Activated CD8-positive, alpha-beta memory T cell treated with anti-CD3 and anti-CD28 coated beads, Interleukin-2, amount 10 ng/mL, durations not matched to agents 7 days and 5 days (primary cell): ENCODE measurements at places on chromosomes 12 and 14. TPM values are rescaled to one million over a fixed set of nuclear protein-coding genes. Genes with fewer than 3 reads are reported as not detected.

ABCB9 gene
- total RNA-seq, result 4.4 TPM

- no peak for DNase-seq
These were observed 19.6 kb downstream of the CLMN start for GRCh38 chr14:95300002-95300696.

- no peak for DNase-seq
These were observed 30.6 kb upstream of the CLEC14A start for GRCh38 chr14:38286452-38286851.

DNA sequence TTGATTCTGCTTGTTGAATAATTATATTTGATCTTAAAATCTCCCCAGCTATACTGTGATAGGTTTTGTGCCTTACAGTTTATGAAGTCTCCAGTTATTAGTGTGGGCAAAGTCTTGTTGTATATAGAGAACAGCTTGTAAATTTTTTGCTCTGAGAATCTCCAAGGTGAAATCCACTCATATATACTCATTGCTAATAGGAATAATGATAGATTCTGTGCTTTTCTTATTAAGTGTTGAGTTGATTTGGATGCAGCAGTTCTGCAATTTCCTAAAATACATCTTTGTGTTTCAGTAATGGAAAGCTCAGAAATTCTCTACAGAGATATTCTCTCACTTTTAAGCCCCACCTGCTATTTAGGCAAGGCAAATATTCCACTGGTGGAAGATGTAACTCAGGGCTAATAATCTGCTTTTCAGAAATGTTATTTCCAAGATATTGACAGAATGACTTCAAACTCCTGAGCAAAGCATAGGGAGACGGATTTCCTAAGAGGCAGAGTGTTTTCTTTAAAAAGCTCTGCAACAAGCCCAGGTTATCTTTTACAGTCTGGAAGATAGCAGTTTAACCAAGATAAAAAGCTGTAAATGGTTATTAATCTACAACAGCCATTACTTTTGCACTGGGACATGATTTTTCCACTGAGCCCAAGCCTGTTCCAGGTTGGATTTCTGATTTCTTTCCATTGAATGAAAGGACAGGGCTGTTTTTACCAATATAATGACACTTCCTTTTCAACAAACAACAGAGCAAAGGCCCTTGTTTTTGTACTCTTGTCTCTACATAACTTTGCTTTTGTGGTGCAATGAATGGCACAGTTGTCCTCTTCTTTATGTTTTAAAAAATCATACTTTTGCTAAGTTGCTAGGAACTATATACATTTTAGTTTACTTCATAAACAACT lies 239.9 kb upstream of the ATP2B1 start:
- DNase-seq, result no peak

- DNase-seq, result no peak
These were observed 104.3 kb upstream of the DACT1 start for GRCh38 chr14:58533446-58533845.

GRCh38 chr12:106089935-106090334 lies 48.8 kb downstream of the NUAK1 start:
- DNase-seq, result no peak

DNA sequence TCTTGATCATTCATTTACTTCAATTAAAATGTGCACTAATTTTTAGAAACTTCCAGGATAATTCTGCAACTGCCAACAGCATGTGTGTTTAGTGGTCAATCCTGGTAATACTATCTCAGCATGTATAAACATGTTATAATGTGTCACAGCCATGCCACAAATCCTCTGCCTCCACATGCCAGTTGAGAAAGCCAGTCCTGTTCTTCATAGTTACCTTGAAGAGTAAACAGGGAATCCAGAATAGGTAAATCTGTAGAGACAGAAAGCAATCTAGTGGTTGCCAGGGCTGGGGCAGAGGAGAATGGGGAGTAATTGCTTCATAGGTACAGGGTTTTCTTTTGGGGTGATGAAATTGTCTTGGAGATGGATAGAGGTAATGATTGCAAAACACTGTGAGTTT lies 85.9 kb downstream of the ARMH4 start:
- no peak for DNase-seq

DNA sequence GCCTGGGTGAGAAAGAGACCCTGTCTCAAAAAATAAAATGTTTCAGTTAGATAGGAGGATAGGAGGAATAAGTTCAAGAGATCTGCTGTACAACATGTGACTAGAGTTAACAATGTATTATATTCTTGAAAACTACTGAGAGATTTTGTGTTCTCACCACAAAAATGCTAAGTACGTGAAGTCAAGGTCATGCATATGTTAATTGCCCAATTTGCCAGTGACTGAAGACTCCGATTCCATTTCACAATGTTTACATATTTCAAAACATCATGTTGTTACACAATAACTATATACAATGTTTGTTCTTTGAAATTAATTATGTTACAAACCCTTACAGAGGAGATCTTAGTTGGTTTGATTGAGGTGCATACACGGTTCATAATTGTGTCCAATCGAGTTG lies 52.1 kb downstream of the SLC15A4 start:
- DNase-seq, result no peak

DNA sequence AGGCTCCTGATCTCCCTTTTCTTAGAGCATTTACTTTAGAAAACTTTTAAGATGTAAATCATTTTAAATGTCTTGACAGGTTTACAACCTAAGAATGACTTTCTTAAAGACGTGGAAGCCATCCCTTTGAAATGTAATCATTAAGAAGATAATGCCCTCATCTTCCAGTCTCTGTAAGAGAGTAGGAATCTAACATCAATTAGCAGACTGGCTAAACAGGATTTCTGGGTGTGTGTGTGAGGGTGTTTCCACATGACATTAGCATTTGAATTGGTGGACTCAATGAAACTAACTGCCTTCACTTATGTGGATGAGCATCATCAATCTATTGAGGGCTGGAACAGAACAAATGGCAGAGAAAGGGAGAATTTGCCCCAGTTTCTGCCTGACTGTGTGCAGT lies 329.5 kb downstream of the RPL10L start:
- no peak for DNase-seq

OR8S1 gene
- total RNA-seq, result not detected

GRCh38 chr12:41452838-41453407 lies 264.8 kb downstream of the PDZRN4 start:
- DNase-seq, result no peak

DNA sequence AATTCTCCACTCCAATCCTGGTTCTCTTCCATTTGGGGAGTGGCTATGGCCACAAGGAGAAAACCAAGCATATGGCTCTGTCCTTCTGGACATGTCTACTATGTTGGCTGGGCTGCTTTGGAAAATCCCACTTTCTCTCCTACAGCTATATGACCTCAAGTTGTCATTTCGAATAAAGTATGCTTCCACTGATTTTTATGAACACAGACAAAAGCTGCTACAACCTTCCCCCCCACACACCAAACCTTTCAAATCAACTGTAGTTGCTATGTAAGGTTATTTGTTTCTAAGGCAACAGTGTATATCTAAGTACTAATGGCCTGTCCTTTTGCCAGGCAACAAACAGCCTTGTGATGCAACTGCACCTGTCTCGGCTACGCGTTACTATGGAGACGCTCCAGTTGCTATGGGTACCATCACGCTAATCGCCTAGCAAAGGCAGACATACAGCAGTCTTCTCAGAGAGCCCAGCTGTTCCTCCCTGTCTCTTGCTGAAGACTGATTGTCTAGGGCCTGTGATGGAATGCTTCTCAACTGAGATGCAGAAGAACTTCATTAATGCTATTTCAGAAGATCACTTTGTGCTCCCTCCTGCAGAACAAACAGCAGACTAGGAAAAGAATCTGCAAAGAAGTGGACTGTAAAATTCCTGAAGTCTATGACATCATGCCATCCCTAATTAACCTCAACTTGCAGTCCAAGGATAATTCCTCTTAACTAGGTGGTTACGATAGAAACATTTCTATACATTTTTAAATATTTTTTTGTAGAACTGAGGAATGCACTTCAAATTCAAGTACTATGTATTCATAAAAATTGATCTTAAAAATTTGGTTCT lies 67.6 kb downstream of the FOXN3 start:
- no peak for DNase-seq

GRCh38 chr12:62971769-62972525 lies 37.0 kb upstream of the PPM1H start:
- DNase-seq, result no peak

DNA sequence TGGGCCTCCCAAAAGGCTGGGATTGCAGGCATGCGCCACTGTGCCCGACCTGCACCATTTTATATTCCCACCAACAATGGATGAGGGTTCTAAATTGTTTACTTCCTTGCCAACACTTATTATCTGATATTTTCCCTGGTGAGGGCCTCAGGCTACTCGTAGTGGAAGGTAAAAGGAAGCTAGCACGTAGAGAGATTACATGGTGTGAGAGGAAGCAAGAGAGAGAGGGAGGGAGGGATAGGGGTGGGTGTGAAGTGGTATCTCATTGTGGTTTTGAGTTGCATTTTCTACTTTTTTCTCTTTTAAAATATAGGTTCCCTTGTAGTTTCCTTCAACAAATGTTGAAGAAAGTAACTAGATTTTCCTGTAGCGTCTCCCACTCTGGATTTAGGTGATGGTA lies 30.9 kb downstream of the MYO1H start:
- DNase-seq, result no peak

DNA sequence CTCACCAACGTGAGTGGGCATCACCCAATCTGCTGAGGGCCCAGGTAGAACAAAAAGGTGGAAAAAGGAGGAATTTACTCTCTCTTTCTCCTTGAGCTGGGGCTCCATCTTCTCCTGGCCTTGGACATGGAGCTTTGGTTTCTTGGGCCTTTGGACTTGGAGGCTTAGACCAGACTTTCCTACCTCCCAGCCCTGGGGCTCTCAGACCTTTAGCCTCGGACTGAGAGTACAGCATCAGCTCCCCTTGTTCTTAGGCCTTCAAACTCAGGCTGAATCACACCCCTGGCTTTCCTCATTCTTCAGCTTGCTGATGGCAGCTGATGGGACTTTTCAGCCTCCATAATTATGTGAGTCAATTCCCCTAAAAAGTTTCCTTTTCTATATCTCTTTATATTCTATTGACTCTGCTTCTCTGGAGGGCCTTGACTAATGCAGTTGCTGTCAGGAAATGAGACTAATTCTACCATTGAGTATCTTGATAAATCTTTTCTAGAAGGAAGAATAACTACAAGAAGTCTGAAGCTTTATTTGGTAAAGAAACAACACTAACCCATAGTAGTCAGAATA lies 15.9 kb upstream of the CLEC4E start:
- DNase-seq, result no peak

LMNTD1 gene
- total RNA-seq, result not detected

DNA sequence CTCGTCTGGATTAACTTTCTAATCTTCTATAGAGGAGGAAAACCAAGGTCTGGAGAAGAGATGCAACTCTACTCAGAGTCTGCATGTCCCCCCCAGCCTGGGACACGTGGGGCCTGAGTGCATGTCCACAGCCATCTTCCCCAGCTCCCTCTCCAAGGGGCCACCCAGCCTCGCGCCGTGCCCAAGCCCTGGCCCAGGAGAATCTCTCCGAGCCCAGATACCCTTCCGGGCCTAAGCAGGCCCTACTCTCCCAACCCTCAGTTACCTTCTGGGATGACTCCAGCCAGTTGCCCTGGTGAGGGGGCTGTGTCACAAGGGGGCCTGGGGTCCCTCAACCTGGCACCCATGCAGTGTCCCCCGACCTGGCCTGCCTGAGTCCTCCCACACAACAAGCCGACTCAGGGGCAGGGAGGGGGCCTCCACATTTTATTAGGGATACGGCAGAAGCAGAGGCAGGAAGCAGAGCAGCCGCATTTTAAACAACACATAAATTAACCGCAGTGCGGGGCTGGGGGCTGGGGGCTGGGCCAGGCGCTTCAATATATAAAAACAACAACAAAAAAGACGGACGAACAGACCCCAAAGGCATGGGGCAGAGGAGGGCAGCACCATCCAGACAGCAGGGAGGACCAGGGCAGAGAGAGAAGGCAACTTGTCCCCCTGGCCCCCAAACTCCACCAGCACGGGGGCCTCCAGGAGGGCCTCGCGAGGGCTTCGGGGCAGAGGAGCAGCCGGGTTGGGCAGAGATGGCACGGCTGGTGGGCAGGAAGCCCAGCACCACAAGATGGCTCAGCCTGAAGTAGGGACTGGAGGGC lies 37.3 kb downstream of the NCKAP5L start:
- no peak for DNase-seq

DNA sequence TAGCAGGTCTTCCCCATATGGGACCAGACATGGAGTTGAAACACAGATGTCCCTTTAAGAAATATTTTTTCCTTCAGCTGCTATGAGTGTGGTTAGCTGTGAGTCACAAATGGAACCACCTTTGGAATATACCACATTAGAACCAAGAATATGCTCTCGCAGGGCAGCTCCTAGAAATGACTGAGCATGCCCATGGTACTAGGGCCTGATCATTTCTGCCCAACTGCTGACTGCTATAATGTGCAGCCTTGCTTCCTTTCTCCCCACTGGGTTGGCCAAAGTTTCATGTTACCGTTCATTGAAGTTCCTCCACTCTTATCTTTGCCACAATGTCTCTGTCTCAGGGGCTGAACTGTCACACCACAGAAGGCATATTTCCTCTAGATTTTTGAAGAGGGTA lies 1074.6 kb downstream of the FLRT2 start:
- DNase-seq, result no peak

DNA sequence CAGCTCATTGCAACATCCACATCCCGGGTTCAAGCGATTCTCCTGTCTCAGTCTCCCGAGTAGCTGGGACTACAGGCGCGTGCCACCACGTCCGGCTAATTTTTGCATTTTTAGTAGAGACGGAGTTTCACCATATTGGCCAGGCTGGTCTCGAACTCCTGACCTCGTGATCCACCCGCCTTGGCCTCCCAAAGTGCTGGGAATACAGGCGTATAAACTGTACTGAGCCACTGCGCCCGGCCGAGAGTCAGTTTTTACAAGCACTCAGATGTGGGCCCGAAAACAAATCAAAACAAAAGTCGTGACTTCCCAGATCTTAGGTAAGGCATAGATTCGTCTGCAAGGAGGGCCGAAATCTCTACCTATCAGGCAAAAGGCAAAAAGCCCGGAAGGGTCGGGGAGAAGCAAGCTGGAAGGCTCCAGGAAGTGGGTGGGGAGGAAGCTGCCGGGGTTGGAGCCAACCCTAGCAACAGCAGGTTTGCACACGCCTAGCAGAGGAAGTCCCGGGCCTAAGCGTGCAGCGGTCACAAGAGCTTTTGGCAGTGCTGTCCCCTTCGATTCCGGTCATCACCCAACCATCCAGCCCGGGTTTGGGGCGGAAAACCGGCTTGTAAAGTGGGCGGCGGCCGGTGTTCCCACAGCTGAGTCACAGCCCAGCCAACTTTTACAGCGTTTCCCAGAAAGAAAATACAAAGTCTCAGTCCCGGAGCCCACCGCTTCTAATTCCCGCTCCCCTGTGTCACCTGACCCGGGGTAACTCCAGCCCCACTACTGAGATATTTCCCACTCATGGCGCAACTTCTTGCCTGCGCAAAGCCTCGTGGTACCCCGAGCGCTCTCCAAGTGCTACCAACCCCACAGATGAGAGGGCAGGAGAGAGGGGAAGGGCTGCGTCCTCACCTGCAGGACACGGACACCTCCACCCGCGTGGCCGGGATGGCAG lies 583 bp downstream of the CPNE8 start:
- DNase-seq, result peak; percentile 67

DNA sequence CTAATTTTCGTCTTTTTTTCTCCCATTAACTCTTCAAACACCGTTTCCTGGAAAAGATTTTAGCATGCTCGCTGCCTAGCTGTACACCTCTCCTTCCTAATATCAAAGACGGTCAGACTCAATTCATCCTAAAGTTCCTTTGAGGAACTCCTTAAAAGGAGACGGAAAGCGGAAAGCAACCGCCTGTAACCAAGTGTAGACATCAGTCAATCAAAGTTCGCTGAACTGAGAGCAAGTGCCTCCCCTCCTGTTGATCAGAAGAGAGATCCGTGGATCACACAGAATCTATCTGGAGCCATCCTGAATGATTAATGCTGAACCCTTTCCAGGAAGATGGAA lies 412 bp upstream of the TEP1 start:
- peak; percentile 63 for DNase-seq

GRCh38 chr12:94305130-94305957 lies 154.3 kb downstream of the CEP83 start:
- peak; percentile 86 for DNase-seq
